HFFc6 (cell line): ENCODE measurements at places on chromosomes 5 and 9.

- no peaks in the 10 kb centered on the region; the same call in 1 of the 2 replicates for H3K36me3 ChIP-seq
- H3K4me1 ChIP-seq = no peaks in the 10 kb centered on the region
- no peaks in the 10 kb centered on the region for H3K27me3 ChIP-seq
- DNase-seq = no peak
Measured at GRCh38 chr5:117621921-117622320, 1047.3 kb upstream of the SEMA6A start.

DNA sequence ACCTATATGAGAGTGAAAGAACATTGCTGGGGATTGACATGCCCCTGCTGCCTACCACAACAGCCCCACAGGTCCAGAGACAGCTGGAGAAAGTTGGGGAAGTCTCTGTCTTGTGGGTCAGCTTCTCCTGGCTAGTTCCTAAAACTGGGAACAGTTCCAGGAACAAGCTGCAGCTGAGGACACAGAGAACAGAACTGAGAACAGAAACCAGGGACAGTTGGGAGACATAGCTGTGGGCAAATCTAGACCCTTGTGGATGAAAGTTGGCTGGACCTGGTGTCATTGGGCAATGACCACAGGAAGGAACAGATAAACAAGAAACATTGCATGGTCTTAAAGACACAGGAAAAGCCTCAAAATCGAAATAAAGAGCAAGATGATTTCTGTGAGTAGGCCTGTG lies 58.3 kb upstream of the MOCS2 start:
- DNase-seq = no peak
- no peak overlapping the region; the same call in 1 of the 2 replicates for H3K27ac ChIP-seq
- H3K4me1 ChIP-seq = peaks cover 28% of the 10 kb centered on the region

DNA sequence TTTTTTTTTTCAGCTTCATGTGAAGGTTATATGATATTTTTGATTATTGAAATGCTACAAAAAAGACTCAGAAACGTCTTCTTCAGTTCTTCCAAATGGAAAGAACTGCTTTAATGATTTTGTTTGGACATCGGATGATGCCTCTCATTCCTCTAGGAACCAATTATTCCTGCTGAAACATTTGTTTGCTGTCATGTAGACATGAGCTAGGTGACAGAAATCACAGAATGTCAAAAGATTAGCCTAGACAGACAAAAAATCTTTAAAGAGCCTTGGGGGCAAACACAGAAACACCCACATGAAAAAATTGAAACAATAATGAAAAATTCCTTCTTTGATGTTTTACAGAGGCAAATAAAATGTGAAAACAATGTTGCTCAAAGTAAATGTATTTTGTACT lies 244.2 kb upstream of the EDIL3 start:
- H3K27ac ChIP-seq = no peak overlapping the region
- no peak for DNase-seq
- peaks cover 1% of the 10 kb centered on the region; the same call in 1 of the 2 replicates for H3K27me3 ChIP-seq
- no peak overlapping the region for H3K4me3 ChIP-seq
- H3K4me1 ChIP-seq = no peaks in the 10 kb centered on the region

GRCh38 chr5:76831110-76831452 lies 12.3 kb downstream of the F2RL1 start:
- H3K4me1 ChIP-seq = peaks cover 23% of the 10 kb centered on the region
- peak; percentile 72 for DNase-seq
- H3K27me3 ChIP-seq = no peaks in the 10 kb centered on the region
- H3K4me3 ChIP-seq = peak overlapping the region; percentile 42; the same call in 1 of the 2 replicates
- peak overlapping the region; percentile 50; the same call in 1 of the 2 replicates for H3K27ac ChIP-seq

DNA sequence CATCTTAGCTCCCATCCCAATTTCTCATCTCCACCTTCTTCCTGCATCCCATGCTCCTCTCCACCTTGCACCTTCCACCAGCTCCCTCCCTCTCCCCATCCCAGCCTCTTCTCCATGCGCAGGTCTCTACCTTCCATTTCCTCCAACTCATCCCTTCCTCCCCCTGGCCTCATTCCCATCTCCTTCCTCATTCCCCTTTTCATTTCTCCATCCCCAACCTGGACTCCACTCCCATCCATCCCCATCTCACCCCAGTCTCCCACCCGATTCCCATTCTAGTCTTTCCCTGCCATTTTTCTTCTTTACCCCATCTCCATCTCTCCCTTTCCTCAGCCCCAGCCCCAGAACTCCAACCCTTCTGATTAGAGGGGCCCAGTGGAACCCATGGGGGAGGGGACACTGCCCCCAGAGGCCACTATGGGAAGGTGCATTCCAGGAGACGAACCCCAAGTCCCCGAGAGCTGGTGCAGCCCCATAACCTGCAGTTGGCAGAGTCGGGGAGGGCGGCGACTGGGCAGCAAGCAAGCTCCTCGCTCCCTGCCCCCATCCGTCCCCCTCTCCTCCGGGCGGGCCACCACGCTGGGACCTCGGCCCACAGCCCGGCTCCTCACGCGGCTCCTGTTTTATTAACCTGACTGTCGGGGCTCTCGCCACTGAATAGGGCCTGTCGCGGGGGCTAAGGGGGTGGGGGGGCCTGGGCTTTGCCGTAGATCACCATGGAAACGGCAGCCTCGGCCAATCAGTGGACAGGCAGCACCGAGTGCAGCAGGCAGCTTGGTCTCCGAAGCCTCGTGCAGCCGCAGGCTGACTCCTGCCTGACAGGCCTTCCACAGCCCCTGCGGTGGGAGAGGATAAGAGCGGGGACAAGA lies 66.7 kb downstream of the PCDH1 start:
- no peaks in the 10 kb centered on the region for H3K4me1 ChIP-seq
- no peaks in the 10 kb centered on the region for H3K36me3 ChIP-seq
- DNase-seq = no peak
- no peak overlapping the region for H3K27ac ChIP-seq
- H3K4me3 ChIP-seq = no peak overlapping the region

DNA sequence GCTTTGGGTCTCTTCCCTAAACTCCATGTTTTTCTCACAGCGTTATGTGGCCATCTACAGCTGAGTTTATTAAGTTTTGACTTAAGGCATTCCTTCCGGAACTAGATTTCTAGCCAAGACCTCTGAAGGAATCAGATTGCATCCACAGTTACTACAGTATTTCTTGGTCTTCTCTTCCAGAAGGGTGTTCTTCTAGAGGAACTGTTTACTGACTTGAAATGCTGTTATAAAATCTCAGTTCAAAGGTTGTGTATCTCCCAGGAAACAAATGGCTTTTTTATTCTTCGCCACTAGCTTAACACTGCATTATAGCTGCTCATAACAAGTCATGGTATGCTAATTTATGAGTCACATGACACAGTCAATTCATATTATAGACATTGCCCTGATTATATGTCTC lies 55.3 kb upstream of the RAD23B start:
- H3K27me3 ChIP-seq = peaks cover 11% of the 10 kb centered on the region; the same call in 1 of the 2 replicates
- peaks cover 15% of the 10 kb centered on the region for H3K4me1 ChIP-seq
- no peaks in the 10 kb centered on the region for H3K36me3 ChIP-seq

GRCh38 chr5:74240783-74241750 lies 399.5 kb downstream of the ENC1 start:
- H3K27me3 ChIP-seq = no peaks in the 10 kb centered on the region
- H3K4me3 ChIP-seq = peak overlapping the region; percentile 53
- peak overlapping the region; percentile 84 for H3K27ac ChIP-seq
- no peaks in the 10 kb centered on the region for H3K36me3 ChIP-seq
- DNase-seq = peak; percentile 80
- H3K4me1 ChIP-seq = peaks cover 2% of the 10 kb centered on the region

DNA sequence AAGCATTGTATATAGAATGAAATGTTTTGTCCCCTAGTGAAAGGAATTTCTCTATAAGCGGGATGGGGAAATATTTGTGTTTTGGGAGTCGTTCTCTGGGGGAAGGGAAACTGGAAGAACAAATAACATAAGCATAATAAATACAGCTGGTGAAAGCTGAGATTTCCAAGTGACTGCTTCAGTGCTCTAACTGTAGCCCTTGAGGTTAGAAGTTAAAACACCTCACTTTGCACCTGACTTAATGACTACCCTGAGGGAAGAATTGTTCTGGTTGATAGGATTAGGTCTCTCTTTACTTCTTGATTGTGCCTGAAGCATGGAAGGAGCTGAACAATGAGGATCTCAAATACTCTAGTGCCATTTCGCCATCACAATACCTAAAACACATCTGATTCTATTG lies 307.4 kb downstream of the MAN2A1 start:
- H3K36me3 ChIP-seq = no peaks in the 10 kb centered on the region
- H3K4me3 ChIP-seq = no peak overlapping the region
- peaks cover 5% of the 10 kb centered on the region; the same call in 1 of the 2 replicates for H3K4me1 ChIP-seq
- peaks cover 3% of the 10 kb centered on the region; the same call in 1 of the 2 replicates for H3K27me3 ChIP-seq

- peaks cover 19% of the 10 kb centered on the region for H3K4me1 ChIP-seq
- H3K27ac ChIP-seq = peak overlapping the region; percentile 77
- peaks cover 43% of the 10 kb centered on the region for H3K27me3 ChIP-seq
- H3K4me3 ChIP-seq = no peak overlapping the region
Measured at GRCh38 chr9:124054582-124055227, 43.1 kb downstream of the LHX2 start.

DNA sequence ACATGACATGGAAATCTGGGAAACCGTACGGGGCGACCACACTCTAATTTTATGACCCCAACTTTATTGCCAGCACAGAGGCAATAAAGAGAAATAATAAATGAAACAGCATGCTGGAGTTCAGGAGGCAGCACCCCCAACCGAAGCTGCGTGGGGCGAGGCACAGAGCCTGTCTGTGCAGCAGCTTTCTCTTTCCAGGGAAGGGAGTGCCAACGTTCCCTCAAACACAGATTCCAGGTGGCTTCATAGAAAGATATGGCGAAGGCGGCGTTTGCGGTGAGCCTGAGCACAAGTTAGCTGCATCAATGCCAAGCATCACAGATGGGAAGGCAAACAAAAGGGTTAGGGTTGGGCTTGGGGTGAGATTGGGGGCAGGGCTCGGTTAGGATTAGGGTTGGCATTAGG lies 114.8 kb downstream of the HSD17B3 start:
- H3K27ac ChIP-seq = no peak overlapping the region
- no peaks in the 10 kb centered on the region for H3K4me1 ChIP-seq
- H3K4me3 ChIP-seq = no peak overlapping the region
- H3K27me3 ChIP-seq = peaks cover 17% of the 10 kb centered on the region
- no peaks in the 10 kb centered on the region for H3K36me3 ChIP-seq

GRCh38 chr5:32504989-32505596 lies 60.6 kb upstream of the ZFR start:
- H3K27ac ChIP-seq = peak overlapping the region; percentile 83
- peak; percentile 79 for DNase-seq
- peaks cover 57% of the 10 kb centered on the region for H3K4me1 ChIP-seq
- H3K27me3 ChIP-seq = peaks cover 7% of the 10 kb centered on the region
- no peaks in the 10 kb centered on the region for H3K36me3 ChIP-seq
- H3K4me3 ChIP-seq = peak overlapping the region; percentile 73

DNA sequence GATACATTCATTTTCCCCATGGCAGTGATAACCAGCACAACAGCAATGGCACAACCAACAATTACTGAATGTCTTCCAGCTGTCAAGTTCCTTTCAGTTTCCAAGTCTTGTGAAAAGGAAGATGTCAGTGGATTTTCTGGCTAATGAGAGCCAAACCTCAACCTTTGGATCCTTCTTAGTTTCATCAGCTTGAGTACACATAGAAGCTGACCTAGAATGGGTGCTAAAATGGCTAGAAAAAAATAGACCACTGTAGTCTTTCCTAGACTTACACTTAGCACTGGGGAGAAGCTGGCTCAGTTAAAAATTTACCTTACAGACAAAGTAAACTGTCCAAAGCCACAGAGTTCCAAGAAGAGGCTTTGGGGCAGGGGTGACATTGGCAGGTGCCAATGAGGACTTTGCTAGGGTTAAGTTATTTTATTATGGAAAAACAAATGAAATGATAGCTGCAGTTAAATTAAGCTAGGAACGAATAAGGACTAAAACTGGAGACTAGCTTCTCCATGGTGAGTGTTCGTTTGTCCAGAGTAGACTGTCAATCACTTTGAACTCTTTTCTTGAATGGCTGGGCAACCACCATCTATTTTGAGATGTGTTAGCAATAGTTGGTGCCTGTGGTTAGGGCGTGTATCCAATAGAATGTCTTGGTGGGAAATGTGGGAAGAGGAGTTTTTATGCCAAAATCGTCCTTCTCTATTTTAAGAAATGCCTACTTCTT lies 25.9 kb upstream of the TXN start:
- H3K27me3 ChIP-seq = peaks cover 14% of the 10 kb centered on the region
- no peak overlapping the region for H3K27ac ChIP-seq
- DNase-seq = no peak
- no peaks in the 10 kb centered on the region for H3K4me1 ChIP-seq
- H3K36me3 ChIP-seq = no peaks in the 10 kb centered on the region

- H3K27ac ChIP-seq = no peak overlapping the region
- no peak for DNase-seq
- no peak overlapping the region for H3K4me3 ChIP-seq
Measured at GRCh38 chr5:55932700-55933099, 62.1 kb downstream of the IL6ST start.

DNA sequence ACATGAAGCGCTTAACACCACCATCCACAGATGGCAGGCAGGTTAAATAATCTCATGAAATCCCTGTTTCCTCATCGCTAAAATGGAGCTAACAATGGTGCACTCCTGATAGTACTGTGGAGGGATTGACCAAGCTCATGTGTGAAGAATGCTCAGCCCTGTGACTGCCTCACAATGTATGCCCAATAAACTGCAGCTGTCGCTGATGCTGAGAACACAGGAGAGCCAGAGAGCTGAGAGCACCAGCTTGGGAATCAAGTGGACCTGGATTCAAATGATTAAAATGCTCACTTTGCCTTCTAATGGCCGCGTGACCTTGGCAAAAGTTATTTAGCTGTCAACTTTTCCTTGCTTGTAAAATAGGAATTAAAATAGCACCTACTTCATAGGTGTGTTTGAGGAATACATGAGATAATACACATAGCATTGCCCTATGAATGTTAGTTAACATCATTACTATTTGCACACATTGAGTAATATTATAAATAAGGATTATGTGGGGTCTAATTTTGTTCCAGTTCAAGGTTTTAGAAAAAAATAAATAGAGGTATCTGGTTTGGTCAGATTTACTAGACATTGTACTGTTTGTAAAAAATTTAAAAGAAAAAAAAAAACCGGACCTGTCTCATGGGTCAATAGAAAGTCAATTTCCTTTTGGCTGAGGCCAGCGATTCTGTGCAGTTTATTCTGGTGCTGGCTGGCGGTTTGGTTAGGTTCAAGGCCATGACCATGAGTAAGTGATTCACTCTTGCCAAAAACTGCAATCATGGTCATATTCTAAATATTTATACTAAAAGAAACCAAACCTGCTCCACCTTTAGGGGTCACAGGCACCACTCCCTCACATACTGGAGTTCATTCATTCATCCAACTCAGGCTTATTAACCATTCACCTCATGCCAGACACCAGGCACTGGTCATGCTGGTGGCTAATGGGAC lies 101.3 kb downstream of the SH3TC2 start:
- no peaks in the 10 kb centered on the region for H3K36me3 ChIP-seq
- H3K27me3 ChIP-seq = peaks cover 2% of the 10 kb centered on the region
- peaks cover 67% of the 10 kb centered on the region for H3K4me1 ChIP-seq
- H3K4me3 ChIP-seq = no peak overlapping the region
- H3K27ac ChIP-seq = no peak overlapping the region
- DNase-seq = no peak
